ENCODE measurements at places on chromosomes 3 and 15.

GRCh38 chr15:91892436-91892835 lies 38.9 kb downstream of the SLCO3A1 start:
- no peak for DNase-seq

DNA sequence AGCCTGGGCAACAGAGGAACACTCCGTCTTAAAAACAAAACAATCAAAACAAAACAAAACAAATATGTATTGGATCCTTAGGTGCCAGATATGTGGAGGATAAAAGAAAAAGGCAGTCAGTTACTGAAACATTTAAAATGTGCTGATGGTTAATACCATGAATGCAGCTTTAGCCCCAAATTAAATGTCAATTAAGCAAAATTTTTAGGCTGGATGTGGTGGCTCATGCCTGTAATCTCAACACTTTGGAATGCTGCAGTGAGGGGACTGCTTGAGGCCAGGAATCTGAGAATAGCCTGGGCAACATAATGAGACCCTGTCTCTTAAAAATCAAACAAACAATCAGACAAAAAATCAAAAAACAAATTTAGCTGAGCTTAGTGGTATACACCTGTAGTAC lies 8.5 kb upstream of the CHMP2B start:
- DNase-seq = no peak

DNA sequence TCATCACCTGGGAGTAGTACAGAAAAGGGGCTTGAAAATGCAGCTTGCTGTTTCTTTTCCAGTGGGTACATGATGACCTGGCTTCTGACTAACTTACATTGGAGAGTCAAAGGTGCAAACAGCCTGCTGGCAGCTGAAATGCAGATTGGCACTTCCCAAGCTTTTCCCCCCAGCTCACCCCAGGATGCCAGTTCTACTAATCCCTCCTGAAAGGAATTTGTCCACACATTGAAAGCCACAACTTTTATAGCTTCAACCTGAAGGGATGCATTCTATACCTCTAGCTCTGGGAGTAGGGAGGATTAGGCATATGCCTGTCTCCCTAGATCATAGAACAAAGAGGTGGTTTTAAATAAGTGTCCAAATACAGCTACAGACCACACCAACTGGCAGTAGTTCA lies 281.7 kb downstream of the EFHB start:
- DNase-seq = peak; percentile 79

- DNase-seq = no peak
Observed at GRCh38 chr3:39753391-39753790, 56.0 kb upstream of the MYRIP start.

- DNase-seq = no peak
Observed at GRCh38 chr15:34993877-34994276, 5.8 kb upstream of the ZNF770 start.

GRCh38 chr15:27176785-27177406 lies 205.9 kb downstream of the GABRG3 start:
- DNase-seq = no peak

DNA sequence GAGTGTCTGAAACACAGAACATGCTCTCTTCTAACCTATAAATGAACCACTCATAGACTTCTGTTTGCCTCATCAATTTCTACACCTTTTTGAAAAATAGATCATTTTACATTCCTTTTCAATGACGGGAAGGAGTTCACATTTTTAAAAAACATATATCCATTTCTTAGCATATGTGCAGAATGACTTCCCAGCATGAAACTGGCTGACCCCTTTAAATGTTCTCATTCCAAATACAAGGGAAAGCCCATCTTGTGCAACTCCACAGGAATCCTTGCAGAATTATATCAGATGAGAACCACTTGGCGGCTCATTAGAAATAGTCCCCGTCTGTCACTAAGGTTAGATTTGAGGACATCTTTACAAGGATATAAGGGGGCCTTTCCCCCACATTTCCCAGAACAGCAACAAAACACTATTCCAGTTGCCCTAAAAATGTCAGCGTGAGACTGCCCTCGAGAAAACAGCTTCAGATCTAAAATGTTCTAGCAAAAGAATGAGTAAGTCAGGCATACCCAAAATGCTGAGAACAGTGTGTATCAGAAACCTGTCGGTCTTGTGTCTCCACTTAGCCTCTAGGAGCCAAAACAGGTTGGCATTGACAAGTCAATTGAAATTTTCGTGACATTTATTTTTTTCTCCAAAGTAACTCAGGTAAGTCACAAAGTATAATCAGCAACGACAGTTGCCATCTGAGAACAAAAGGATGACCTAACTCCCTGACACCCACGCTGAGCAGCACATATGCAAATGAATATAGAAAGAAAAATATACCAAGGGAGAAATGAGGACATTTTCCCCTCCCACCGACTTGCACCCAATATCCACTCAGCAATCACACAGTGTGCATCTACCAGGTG lies 63.1 kb downstream of the FOXP1 start:
- no peak for DNase-seq

GRCh38 chr3:13202744-13203397 lies 129.6 kb upstream of the IQSEC1 start:
- no peak for DNase-seq

- no peak for DNase-seq
Observed at GRCh38 chr15:92877000-92877399, 23.1 kb upstream of the CHD2 start.

DNA sequence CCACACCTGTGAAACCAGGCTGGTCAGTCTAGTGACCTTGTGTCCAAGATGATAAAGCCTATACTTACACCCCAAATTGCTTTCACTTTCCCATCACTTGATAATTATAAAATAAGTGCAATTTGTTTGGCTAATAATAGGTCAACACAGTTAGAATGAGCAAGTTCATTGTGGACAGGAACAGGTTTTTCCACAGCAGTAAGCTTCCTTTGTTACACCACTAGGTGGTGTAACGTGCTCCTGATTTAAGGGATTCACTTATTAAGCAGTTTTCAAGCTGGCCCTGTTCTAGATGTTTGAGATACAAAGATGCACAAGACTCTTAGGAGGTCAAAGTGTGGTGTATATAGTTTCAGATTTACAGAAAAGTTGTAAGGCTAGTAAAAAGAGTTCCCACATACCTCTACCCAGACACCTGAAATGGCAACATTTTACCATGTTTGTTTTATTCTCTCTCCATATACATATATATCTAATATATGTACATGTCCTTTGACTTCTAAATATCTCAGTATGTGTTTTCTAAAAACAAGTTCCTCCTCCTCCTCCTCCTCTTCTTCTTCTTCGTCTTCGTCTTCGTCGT lies 6.8 kb upstream of the MFSD1 start:
- no peak for DNase-seq

- DNase-seq = no peak
Observed at GRCh38 chr3:178483704-178484103, 52.5 kb upstream of the KCNMB2 start.

DNA sequence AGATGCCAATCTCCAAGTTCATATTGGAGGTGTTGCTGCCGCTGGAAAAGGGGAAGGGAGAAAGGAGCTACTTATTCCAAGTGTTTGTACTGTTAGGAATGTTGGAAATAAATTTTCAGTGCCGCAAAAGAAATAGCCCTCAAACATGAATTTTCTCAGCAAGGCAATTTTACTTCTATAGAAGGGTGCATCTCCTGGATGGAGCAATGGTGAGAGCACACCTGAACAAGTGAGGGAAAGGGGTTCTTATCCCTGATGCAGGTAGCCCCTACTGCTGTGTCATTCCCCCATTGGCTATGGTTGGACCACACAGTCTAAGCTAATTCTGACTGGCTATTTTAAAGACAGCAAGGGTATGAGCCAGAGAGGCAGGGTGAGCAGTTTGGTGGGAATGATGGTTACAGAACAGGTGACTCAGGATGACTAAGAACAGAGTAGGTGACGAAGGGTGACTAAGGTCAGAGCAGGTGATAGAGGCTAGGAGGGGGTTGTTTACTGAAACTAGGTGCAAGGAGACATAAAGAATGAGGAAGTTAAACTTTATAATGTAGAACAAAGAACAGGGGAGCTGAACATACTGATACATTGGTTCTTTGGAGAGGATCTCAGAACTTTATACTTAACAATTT lies 503.5 kb downstream of the EDEM1 start:
- DNase-seq = no peak

- DNase-seq = no peak
Observed at GRCh38 chr3:177441276-177441812, 244.1 kb upstream of the TBL1XR1 start.

DNA sequence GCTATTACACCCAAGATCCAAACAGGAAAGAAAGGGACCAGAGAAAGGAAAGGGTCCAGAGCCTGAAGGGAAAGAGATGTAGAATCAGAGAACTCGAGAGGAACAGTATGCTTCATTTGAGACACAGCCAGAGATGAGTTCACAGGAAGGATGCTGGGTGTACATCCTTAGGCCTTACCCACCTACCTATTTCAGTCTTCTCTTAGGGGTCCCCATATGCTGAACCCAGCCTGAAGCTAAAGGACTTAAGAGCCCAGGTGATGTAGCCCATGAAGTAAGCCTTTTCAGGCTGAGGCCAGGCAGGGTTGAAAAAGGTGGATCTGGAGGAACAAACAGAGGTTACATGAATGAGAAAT lies 338.0 kb upstream of the KCNH8 start:
- DNase-seq = no peak

GRCh38 chr3:18428991-18429745 lies 4.0 kb upstream of the SATB1 start:
- no peak for DNase-seq

DNA sequence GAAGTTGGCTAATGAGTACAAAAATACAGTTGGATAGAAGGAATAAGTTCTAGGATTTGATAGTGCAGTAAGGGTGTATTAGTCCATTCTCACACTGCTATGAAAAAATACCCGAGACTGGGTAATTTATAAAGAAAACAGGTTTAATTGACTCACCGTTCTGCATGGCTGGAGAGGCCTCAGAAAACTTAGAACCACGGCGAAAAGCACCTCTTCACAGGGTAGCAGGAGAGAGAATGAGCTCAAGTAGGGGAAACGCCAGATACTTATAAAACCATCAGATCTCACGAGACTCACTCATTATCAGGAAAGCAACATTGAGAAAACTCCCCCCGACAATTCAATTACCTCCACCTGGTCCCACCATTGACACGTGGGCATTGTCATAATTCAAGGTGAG lies 483.3 kb downstream of the TUSC7 start:
- no peak for DNase-seq

- DNase-seq = peak; percentile 73
Observed at GRCh38 chr3:32189693-32190092, 48.8 kb upstream of the CMTM8 start.

- no peak for DNase-seq
Observed at GRCh38 chr3:54706738-54707137, 221.1 kb downstream of the LRTM1 start.

DNA sequence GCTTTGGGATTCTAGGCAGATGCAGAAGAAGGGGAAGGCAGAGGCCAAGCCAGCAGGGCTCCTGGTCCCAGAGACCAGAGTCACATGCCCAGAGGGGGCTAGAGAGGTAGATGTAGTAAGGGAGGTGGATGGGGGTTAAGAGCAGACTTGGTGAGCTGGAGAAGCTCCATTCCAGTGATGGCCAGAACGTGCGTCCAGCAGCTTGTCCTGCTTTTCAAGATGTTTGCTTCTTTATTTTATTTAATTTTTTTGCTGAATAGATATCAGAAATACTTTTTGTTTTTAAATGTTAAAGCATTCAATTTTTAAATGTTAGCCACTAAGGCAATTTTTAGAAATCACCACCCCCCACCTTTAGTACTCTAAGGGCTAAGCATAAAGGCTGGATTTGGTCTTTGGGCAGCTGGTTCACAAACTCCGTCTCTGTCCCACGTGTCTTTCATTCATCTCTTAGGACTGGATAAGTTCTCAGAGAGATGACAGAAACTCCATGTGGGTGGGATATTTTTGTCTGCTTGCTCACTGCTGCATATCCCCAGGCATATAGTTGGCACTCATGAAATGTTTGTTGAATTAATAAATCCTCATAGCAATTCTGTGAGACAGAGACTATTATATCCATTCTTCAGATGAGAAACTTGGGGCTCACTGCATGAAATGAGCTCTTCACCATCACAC lies 6.7 kb downstream of the COLQ start:
- no peak for DNase-seq

DNA sequence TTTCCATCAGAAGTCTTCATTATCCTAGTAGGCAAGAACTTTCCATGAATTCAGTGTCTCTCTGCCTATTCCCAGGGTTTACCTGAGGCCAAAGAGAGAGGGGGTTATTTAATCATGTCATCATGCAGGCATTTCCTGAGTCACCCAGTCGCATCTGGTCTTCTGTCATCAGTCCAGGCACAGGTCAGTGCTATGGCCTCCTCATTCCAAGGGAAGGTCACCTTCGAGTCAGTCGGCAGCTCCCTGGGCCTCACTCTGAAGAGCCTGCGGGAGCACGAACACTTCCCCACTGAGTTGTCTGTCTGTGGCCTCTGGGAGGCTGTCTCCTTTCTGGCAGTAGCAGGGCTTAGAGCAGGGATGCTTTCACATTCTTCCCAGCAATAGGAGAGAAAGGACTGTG lies 26.2 kb upstream of the LRTM1 start:
- DNase-seq = peak; percentile 78

DNA sequence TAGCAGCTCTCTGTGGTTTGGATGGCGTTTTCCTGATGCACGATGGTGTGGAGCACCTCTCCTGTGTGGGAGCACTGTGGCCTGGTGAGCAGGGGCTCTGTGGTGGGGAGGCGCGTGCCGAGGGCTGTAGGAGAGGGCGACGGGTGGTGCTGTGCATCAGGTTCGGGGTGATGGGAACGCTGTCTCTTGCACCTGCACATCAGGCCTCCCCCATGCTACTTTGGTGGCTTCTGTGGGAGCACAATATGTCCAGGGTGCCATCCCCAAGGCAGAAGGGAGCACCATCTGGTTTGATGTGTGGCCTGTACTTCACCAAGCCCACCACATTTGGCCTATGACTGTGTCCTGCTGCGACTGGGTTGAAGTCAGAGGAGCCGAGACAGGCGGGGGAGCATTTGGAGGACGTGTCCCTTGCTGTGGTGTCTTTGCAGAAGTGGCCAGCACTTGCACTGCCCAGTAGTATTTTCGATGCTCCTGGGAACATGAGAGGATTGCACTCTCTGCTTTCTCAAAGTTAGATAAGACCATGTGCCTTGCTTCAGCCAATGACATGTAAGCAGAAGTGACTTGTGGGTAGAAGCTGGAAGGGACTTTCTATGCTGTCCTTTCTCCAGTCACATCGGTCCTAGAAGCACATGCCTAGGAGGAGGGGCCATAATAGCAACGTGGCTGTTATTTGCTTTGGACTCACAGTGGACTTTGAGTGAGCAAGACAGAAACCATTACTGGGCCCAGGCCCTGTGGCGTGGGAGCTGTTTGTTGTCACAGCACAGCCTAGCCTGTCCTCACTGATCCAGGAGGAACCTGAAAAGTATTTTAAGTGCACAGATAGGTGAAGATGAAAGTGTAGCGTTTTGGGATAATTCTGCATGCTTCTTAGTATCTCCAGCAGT lies 72.1 kb downstream of the APBA2 start:
- DNase-seq = peak; percentile 17

- no peak for DNase-seq
Observed at GRCh38 chr15:81785679-81786078, 260.1 kb downstream of the MEX3B start.
